ENCODE measurements at places on chromosomes 7 and 10.

- no peak for DNase-seq
Observed at GRCh38 chr10:69732147-69732825, 69.4 kb upstream of the COL13A1 start.

GRCh38 chr7:70316745-70317144 lies 718.5 kb downstream of the AUTS2 start:
- no peak for DNase-seq

GRCh38 chr7:29500719-29501118 lies 62.9 kb upstream of the PRR15 start:
- DNase-seq: no peak

DNA sequence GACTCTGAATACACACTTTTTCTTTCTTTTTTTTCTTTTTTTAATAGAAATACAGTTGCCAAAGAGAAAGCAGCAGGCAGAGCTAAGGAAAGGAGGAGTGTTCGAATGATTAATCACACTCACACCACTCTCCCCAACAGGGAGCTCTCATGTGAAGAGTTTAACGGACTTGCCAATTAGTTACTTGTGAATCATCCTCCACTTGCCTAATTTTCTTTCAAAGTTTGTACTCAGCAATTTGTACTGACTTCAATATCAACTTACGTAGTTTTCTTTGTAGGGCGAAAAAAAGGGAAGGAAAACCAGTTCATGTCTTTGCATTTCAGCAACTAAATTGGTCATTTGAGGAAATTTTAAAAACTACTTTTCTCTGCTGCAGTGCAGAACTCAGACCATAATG lies 109.2 kb downstream of the PIP4K2A start:
- no peak for DNase-seq

- no peak for DNase-seq
Observed at GRCh38 chr7:108623220-108623619, 53.5 kb downstream of the DNAJB9 start.

DNA sequence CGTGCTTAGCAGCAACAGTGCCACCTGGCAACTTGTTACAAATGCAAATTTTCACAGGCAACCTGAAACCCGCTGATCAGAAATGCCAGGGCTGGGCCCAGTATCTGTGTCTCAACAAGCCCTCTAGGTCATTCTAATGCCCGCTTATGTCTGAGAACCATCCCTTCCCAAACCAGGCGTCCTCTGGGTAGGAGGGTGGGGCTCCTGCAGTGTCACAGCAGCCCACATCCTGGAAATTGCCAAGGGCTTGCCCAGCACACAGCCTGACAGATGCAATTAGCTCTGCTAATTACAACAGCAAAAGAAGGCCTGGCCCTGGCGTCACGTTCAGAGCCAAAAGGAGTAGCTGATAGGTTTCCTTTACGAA lies 15.9 kb downstream of the ITPRIP start:
- peak; percentile 24 for DNase-seq

DNA sequence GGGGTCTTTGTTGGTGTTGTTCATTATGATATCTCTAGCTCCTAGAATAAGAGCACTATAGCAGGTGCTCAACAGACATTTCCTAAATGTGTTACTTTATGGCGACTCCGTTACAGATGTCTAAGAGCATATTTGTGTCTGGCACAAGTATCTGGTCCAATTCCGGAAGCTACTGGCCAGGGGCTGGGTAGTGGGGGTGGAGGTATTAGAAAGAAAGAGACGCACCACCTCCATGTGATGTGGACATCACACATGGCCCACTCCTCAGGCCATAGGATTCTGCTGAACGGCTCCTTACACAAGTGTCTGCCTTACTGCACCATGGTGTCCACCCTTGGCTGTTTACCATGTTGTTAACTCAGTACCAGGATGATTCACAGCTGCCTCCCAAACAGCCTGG lies 296.8 kb upstream of the MKI67 start:
- DNase-seq: no peak

DNA sequence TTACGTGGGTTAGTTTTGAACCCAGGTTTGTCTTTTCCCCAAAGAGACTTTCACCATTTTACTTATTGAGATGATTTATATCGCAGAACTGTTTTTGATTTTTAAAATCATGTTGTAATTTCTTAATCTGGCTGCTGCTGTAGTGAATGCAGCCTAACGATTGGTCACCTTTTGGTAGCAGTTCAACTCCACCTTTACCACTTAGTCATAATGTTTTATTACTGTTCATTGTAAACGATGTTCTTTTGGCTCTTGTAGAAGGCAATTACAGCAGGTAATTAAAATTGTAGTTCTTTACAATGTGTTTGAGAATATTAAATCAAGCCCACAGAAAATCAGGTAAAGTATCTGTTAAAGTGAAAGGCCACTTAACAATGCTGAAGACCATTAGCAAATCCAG lies 531.1 kb downstream of the SDK1 start:
- no peak for DNase-seq

DNA sequence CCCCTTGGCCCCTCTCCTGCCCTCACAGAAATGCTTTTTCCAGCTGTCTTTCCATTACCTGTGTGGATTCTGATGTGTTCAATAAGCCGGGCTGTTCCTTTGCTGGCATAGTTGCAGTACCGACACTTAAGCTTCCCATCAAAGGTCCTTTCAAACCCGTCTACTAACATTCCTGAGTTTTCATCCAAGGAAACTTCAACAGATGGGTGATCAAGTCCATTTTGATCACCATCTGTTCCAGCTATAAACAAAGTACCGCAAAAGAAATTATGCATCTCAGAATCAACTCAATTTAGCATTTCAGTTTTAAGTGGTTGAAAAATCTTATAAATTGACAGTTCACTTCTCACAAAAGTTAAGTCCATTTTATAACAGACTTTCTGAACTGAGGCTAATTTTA lies 12.7 kb downstream of the IKZF5 start:
- no peak for DNase-seq

DNA sequence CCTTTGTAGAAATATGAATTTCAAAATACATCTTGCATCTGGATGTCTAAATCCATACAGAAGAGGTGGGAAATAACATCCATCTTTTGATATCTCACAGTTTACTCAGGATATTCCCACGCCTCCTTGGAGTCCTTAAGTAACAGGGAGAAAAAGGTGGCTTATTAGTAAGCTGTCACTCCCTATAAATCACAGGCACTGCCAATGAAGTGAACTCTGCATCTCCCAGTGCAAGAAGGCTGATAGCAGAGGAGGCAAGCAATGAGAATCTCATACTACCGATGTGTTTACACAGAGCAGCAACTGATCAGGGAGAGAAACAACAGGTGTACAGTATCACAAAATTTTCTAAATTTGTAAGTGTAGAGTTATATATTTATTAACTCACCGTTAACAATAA lies 551.8 kb downstream of the NXPH1 start:
- DNase-seq: no peak

- DNase-seq: no peak
Observed at GRCh38 chr10:1370298-1370697, 314.1 kb downstream of the WDR37 start.

- DNase-seq: no peak
Observed at GRCh38 chr10:71289421-71290130, 29.5 kb upstream of the SLC29A3 start.

- no peak for DNase-seq
Observed at GRCh38 chr7:131623154-131623553, 66.7 kb upstream of the PODXL start.

DNA sequence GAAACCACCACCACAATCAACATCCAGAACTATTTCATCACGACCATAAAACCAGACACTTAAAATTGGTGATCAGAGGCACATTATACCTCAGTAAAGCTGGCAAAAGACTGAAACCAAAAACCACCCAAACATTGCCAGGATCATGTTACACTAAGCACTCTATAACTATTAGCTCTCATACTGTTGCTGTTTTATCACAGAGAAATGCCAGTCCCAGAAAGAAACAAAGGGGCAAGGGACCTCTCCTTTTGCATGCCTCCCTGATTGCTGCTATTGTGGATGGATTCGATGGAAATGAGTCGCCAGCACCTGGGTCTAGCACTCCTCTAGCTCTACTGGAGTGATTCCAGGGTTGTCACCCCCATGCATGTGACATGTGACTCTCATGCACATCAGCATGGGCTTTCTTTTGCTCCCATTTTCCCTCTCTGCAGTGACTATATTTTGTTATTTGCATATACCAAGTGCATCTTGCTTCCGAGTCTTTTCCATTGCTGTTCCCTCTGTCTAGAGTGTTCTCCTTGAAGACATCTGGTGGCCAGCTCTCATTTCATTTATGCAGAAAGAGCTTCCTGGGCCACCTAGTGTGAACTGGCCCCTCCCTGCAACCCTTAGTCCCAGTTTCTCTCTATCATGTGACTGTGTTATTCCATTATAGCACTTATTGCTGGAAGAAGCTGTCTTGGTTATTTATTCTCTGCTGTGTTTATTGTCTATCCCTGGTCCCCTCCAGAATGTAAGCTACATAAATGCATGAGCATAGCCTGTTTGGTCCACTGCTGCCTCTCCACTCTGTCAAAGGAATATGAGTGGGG lies 300.6 kb downstream of the PLXNA4 start:
- peak; percentile 31 for DNase-seq

DNA sequence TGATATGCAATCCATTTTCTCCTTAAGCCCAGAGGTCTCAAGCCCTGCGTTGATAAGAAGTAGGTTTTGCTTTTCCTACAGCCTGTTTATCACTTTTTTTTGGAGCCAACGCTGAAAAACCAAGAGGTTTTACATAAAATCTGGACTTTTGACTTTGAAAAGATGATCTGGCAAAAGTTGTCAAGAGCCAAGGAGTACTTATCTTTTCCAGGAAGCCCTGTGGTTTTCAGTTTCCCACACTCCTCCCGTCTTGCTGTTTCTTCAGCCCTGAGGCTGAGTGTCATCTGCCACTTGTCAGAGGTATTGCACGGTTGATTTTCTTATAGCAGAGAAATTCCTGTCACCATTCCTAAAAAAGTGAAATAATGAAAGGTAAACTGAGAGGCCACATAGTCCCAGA lies 108.7 kb downstream of the TYW1 start:
- DNase-seq: no peak

GRCh38 chr10:126081841-126082466 lies 185.6 kb downstream of the FANK1 start:
- DNase-seq: no peak

DNA sequence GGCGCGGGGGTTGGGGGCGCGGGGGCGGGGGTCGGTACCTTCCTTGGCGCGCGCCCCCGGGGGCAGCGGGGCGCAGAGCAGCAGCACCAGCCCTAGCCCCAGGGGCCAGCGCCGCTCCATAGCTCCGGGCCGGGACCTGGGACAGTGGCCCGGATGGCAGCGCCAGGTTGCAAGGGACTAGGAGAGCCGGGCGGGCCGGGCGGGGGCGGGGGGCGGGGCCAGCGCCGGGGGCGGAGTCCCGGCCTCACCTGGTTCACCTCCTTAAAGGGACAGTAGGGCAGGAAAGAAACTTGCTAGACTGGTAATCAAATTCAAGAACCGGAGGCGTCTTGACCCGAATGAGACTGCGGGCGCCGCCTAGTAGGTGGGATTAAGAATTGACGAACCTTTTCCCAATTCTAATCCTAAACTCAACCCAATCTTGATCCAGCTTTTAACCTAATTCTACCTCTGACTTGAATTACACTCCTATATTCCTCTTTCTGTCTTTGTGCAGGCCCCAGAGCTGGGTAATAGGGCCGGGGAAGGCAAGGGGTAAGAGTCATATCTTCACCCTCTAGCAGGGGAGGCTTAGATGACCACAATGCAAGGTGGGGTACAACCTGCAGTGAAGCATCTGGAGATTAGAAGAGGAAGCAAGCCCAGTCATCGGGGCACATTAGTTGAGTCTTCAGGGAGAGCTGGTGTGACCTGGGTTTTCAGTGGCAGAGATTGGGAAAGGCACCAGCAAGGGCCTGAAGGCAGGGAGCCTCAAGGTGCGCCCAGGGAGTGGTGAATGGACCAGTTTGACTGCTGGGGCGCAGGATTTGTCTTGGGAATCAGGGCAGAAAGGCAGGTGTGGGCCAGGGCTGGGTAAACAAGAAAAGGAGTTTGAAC lies at the start of gene EPHA1:
EPHA1 (minus strand) TSS at position 171 of the 876 bp plus-strand sequence; CDS start at position 120, 51 bp downstream.
- DNase-seq: no peak

GRCh38 chr10:112383325-112383724 lies 9.4 kb downstream of the ACSL5 start:
- no peak for DNase-seq

DNA sequence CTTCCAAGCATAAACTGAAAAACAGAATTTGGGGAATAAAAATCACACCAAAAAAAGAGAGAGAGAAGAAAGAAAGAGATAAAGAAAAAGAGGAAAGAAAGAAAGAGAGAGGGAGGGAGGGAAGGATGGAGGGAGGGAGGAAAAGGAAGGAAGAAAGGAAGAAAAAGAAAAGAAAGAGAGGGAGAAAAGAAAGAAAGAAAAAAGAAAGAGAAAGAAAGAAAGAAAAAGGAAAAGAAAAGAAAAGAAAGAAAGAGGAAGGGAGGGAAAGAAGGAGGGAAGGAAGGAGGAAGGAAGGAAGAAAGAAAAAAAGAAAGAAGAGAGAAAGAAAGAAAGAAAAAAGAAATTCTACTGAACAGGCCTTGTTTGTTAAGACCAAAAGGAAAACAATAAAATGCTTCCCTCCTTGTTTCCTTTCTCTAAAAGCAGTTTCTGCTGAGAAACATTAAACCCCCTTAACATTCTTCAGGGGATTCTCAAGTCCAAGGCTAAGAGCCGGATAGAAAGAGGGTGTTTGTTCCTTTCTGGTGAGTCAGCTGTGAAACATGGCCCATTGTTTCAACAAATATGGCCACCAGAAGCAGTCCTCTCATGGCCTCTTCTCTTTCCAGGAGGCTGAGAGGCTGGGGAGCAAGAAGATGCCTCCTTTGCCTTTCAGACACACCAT lies 46.9 kb upstream of the GPAM start:
- DNase-seq: no peak

GRCh38 chr10:43912469-43912868 lies 263.8 kb upstream of the ZNF32 start:
- no peak for DNase-seq

GRCh38 chr7:16978358-16979244 lies 96.8 kb upstream of the AGR3 start:
- DNase-seq: no peak

DNA sequence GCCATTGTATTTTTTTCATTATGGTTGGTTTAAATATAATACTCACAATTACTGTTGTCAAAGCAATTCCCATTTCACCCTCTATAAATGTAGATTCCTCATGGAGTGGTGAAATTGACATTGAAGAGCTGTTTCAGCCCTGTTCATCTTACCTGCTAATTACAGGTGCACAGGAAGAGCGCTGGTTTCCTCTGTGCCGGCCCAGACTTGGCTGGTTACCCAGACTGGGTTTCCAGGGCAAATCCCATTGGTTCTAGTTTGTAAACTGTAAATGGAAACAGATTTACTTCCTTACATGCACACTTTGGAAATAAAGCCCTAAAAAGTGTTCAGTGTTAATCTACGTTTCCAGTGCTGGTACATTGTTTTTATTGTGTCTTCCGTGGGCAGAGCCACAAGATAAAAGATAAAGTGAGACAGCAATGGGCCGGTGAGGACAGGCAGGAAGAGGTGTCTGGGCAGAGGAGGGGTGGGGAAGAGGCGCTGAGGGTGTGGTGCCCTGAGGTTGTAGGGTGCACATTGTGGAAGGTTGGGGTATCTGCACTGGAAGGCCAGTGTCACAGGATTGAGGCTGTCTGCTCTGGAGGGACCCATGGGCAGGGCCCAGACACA lies 71.6 kb upstream of the ZPBP start:
- DNase-seq: no peak
